ENCODE measurements at places on chromosomes 4 and X.

GRCh38 chr4:37023996-37024395, 220.5 kb upstream of the NWD2 start:
- no peak for DNase-seq

- DNase-seq = no peak
These were observed 72.9 kb upstream of the PDLIM3 start for GRCh38 chr4:185608185-185608584.

DNA sequence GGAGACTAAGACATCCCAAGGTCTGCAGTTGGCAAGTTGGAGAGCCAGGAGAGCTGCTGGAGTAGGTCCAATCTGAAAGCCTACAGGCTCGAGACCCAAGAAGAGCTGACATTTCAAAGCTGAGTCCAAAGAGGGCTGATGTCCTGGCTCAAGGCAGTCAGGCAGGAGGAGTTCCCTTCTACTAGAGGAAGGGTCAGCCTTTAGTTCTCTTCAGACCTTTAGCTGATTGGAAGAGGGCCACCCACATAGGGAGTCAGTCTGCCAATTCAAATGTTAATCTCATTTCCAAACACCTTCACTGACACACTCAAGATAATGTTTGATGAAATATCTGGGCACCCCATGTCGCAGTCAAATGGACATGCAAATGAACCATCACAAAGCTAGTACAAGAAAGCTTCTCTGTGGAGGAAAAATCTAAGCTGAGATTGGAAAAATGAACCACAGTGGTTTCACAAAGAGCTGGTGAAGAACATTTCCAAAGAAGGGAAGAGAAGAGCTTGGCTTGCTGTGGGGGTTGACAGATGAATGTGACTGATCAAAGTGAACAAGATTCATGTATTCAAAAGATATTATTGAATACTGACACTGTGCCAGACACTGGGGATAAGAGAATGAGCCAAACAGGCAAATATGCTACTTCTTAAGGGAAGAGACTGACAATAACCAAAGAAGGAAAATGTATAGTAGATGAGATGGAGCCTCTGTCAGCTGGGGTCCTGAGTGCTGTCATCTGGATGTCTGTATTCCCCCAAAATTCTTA, 61.2 kb downstream of the STK32B start:
- DNase-seq = no peak

GRCh38 chrX:123962006-123962467, 531 bp downstream of the STAG2 start:
- DNase-seq = no peak

DNA sequence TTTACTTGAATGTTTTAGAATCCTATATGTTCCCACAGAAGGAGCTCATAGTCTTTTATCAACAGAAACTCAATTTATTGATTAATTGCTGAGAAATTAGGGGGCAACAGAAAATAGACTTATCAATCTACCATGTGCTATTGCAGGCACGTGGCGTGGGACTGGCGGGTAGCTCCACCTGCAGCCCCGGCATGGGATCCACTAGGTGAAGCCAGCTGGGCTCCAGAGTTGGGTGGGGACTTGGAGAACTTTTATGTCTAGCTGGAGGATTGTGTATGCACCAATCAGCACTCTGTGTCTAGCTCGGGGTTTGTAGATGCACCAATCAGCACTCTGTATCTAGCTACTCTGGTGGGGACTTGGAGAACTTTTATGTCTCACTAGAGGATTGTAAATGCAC, 3.3 kb upstream of the OCIAD1 start:
- DNase-seq = no peak

GRCh38 chr4:55955710-55956109, 7.0 kb downstream of the CEP135 start:
- DNase-seq = no peak

DNA sequence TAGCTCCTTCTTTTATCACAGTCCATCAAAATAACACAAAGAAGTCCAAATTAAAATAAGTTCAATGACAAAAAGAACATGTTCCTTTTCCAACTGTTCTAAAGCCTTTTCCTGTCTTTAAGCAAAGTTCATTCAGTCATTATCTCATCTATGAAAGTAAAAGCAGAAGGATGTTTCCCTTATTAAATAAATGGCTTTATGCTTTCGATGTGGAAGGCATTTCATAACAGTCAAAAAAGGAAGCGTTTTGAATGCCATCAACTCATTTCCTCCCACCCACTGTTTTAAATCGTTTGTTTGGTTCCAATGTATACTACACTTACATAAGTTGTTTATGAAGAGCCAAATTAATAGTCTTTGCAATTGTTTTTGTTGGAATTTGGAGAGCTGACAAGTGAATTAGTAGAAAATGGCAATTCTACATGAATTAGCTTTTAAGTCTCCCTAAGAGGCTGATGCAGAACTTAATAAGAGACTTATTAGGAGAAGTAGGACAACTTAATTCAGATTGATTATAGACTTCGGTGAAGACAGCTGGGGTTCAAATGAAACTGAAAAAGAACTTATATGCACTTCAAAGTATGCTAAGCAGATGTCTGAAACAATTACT, 392.6 kb upstream of the FTHL17 start:
- DNase-seq = no peak

DNA sequence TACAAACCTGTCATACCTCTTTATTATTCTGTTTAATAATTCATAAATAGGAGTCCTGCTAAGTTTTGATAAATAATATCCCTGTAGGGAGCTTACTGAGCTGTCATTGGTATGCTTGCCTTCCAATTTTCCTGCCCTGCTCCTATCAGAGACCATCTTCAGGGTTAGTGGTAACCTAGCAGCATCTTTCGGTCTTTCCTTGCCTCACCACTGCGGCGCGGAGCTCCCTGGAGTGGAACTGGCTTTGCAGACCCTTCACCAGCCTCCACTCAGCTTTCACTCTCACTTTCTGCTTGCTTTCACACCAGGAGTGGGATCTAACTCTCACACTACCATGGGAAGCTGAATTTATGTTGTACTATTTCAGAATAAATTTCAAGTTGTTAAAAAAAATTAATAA, 481.7 kb upstream of the ATOH1 start:
- DNase-seq = no peak

- DNase-seq = no peak
These were observed 121.4 kb upstream of the ANKRD50 start for GRCh38 chr4:124833831-124834505.

DNA sequence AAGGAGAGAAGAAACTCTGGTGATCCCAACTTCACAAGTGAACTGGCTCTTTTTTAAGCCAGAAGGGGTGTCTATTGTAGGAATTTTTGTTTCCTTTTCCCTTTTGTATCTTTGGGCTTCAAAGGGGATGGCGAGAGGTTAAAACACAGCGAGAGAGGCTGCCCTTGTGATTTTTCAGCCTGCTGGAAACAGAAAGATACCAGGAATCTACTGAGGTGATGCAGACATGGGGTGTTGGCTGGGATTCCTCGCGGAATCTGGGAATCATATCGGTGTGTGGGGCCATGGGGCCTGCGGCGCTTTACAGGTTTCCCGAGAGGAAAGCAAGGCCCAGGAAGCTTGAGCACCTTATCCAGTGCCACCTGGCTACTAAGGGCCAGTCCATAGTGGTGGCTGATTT, 99.4 kb upstream of the STX18 start:
- DNase-seq = no peak

DNA sequence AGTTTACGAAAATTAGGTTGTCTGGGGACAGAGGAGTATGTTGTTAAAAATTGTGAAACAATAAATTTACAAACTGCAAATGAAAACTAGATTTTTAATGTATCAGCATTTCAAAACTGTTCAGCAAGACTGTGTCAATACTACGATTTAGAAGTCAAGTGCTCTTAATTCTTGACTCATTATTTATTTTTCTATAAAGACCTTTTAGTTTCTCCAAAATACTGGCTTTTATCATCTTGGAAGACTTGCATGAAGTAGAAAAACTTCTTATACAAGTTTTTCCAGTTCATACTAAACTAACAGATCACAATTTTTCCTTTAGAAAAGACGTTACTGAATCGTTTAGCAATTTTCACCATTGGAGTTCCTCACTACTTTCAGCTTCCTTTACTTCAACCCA, 231.4 kb downstream of the PPP3CA start:
- no peak for DNase-seq

GRCh38 chrX:71637848-71638247, 19.5 kb upstream of the CXCR3 start:
- no peak for DNase-seq

GRCh38 chrX:38817004-38817703, 15.9 kb downstream of the MID1IP1 start:
- DNase-seq = no peak
